CD4-positive, alpha-beta T cell treated with Interleukin-4 for 1 hour (primary cell): ENCODE measurements at places on chromosomes 1 and 21.

DNA sequence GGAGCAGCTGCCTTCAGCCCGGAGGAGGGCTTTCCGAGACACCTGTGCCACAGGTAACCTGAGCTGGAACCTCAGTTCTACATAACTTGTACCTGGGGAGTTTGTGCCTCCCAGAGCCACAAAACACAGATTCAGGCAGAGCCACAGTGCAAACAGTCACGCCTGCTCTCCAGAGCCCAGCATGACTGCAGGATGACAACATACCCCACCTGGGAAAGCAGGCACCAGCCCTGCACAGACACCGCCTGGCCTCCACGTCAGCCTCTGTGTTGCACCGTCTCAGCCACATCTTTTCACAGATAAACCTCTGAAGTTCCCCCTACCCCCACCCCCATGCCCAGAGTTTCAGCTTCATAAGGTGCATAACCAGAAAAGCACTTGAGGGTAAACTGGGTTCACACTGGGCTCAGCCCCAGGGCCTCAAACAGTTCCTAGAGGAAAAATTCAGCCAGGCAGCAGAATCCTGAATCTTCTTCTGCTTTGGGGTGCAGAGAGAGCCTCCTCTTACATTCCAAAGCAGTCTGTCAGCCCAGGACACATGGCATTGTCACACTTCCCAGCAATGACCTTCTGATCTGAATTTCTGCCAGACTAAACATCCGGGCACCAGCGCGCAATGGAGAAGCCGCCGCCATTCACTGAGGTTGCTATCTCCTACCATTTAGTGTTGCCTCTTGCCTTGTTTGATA lies 229.5 kb downstream of the TOMM20 start:
- no peak for DNase-seq

DNA sequence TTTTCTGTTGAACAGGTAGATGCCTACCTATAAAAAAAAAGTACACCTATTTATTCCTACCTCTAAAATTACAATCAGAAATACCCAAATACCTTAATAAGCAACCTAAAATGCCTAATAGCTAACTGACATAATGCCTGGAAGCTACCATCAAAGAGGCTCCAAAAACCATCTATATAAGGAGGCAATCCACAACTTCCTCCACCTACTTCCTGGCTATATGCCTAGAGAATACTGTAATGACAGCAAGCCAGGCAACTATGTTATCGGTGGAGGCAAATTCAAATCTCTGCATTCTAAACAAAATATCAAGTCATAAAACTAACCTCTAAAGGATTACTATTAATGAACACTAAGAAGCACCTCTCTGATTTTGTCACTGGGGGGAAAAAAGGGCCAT lies 10.1 kb downstream of the ZNF644 start:
- no peak for DNase-seq

DNA sequence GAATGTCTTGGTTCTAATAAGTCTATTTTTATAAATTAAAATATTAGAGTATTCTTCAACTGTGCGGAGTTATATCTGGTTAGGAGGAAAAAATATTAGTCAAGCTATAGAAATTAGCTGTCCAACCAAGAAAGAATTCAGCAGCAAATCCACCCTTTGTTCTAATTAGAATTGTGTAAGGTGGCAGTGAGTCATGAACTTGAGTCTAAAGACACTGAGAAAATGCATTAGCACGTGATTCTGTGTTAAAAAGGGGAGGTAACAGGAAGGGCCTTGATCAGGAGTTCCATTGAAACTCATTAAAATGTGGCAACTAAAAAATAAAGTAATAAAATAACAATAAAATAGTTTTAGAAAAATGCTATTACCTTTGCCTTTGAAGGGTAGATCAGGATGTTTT lies 398.2 kb upstream of the RGS18 start:
- DNase-seq, result no peak

DNA sequence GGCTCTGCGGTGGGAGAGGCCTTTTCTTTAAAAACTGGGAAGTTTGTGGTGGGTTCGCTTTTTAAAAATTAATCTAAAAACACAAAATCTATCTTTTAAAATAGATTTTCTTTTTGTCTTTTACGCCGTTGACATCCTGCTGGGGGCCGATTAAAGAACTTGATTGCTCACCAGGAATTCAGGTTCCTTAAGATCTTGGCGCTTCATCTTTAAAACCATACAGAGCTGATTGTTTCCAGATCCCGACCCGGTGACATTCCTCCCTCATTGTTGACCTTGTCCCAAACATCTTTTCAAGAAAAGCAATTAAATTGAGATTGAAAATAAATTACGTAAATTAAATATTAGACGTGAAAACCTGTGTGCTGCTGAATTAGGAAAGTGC lies 546 bp upstream of the ZNF697 start:
- DNase-seq, result no peak

GRCh38 chr1:1432274-1432950 lies 3.1 kb upstream of the VWA1 start:
- no peak for DNase-seq

DNA sequence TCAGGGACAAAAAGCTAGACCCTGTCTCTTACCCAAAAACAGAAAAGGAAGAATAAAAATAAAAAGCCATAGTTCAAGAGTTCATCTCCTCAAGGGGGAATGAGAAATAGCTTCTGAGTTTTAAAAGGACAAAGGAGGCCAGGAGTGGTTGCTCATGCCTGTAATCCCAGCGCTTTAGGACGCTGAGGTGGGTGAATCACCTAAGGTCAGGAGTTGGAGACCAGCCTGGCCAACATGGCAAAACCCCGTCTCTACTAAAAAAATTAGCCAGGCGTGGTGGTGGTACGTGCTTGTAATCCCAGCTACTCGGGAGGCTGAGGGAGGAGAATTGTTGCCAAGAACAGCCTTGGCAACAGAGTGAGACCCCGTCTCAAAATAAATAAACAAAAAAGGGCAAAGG lies 38.6 kb upstream of the CPLANE2 start:
- no peak for DNase-seq

GRCh38 chr1:203041351-203041932 lies 15.2 kb downstream of the PPFIA4 start:
- no peak for DNase-seq

DNA sequence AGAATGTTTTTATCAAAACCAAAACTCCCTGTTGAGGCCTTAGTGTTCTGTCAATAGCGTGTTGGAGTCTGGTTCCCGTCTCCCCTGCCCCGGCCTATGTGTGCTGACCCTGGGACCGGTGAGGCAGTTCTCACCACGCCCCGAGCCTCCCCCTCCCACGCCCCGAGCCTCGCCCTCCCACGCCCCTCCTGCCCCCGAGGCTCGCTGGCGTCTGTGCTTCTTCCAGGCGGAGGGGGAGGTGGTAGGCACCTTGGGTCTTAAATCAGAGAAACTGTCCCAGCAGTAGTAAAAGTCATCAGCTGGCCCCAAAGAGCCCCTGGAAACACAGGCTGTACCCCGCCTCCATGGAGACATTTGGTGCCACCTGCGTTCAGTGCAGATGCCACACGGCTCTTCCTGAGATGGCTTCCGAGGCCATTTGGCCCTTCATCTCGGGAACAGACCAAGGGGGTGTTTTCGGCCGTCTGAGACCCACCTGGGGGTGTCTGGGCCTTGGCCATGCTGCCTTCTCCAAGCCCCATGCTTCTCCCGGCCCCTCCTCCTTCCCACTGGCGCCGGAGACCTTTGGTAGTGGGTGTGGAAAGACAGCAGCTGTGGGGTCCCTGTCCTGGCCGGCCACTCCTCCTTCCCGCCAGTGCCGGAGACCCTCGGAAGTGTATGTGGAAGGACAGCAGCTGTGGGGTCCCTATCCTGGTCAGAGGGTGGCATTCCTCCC lies 44.7 kb downstream of the SKI start:
- no peak for DNase-seq

GRCh38 chr1:64131155-64131554 lies 72.3 kb upstream of the UBE2U start:
- DNase-seq, result no peak

- peak; percentile 80 for DNase-seq
These were observed 183.9 kb upstream of the SGIP1 start for GRCh38 chr1:66350001-66350547.

- DNase-seq, result no peak
These were observed 7.7 kb upstream of the LMNA start for GRCh38 chr1:156106624-156107488.

GRCh38 chr1:198467342-198467741 lies 73.1 kb downstream of the ATP6V1G3 start:
- DNase-seq, result no peak

- no peak for DNase-seq
These were observed 28.2 kb downstream of the SLC2A1 start for GRCh38 chr1:42930178-42931107.

DNA sequence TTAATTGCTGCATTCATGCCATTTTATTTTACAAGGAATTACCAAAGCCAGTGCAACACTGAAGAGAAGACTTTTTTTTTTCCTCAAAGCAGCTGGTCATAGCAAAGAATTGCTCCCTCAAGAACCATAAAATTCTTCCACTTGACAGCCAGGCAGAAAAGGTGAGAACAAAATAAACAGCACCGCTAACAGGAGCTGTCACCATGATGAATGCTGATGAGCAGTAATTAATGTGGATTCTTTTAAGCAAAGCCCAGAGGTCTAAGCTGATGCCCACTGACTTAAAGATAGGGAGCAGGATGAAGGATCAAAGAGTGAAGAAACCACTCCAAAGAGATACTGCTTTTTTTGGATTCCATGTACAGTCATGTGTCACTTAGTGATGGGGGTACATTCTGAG lies 428.4 kb downstream of the BRINP3 start:
- DNase-seq, result no peak

DNA sequence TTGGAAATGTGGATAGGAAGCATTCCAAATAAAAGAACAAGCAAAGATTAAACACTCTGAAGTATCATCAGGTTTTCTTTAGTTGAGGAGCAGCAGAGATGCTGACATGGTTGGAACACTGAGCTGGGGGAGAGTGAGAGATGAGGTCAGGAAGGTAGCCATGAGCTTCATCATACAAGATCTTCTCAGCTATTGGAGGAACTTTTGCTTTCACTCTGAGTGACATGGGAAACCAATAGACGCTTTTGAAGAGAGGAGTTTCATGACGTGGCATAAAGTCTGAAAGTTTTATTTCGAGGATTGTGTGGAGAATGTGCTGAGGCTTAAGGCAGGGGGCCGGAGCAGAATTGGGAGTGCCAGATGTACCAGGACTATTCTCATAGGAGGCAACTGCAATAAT lies 616.2 kb upstream of the CAMK1G start:
- no peak for DNase-seq

- DNase-seq, result no peak
These were observed 12.4 kb upstream of the RGS1 start for GRCh38 chr1:192563129-192563528.

DNA sequence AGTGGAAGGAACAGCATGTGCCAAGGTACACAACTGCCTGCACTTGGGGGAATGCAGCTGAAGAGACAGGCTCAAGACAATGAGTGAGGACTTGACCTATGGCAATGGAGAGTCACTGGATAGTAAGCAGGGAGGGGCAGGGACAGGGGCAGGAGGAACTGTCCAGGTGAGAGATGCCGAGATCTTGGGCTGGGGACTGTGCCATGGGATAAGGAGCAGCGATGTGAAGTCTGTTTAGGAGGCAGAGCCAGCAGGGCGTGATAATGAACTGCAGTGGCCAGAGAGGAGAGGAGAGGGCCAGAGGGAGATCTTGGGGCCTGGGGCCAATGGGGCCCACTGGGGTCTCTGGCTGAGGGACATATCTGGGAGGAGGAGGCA lies 17.8 kb upstream of the EPB41 start:
- DNase-seq, result no peak

DNA sequence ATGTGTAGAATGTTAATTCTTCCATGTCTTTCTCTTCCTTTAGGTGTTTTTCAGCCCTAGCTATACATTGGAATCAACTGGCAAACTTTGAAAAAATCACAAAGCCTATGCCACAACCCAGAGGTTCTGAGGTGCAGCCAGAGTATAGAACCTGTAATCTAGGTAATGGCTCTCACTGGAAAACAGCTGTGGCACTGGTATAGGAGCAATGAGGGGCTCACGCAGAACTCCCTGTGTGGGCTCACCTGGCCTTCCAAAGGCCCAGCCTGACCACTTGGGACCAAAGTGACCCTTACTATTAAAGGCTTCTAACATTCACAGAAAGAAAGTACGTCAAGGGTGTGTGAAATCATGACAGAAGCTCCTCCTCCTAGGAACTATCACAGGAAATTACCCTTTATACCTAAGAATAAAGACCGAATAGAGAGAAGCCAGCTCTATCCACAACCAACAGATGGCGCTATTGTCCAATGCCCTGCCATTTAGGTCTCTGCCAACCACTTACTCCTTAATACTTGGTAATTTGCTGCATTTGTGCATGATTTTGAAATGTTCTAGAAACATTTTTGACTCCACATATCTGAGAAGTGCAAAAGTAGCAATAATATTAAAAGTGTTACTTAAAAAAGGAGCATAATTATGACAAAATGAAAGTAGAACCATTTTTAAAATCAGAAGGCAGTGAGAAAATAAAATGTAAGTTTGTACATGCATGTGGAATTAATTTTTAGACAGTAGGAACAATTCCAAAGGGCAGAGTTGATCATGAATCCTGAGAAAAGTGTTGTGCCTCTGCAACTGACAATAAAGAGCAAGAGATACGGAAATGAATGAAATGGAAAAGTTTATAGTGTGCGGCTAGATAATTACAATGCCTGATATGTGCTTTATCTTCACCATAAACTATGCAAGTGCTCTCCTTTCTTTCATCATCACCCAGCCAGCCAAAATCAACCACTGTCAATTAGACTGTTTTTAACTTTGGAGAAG lies 93.1 kb upstream of the HAO2 start:
- DNase-seq, result peak; percentile 12

GRCh38 chr21:41598561-41599431 lies 90.8 kb upstream of the TMPRSS2 start:
- DNase-seq, result no peak

- DNase-seq, result no peak
These were observed 209.1 kb upstream of the COA6 start for GRCh38 chr1:234164098-234164709.

- DNase-seq, result no peak
These were observed 34.5 kb downstream of the EPHX1 start for GRCh38 chr1:225844236-225845061.

GRCh38 chr1:161718559-161719324 lies 2.6 kb upstream of the FCRLB start:
- DNase-seq, result no peak

DNA sequence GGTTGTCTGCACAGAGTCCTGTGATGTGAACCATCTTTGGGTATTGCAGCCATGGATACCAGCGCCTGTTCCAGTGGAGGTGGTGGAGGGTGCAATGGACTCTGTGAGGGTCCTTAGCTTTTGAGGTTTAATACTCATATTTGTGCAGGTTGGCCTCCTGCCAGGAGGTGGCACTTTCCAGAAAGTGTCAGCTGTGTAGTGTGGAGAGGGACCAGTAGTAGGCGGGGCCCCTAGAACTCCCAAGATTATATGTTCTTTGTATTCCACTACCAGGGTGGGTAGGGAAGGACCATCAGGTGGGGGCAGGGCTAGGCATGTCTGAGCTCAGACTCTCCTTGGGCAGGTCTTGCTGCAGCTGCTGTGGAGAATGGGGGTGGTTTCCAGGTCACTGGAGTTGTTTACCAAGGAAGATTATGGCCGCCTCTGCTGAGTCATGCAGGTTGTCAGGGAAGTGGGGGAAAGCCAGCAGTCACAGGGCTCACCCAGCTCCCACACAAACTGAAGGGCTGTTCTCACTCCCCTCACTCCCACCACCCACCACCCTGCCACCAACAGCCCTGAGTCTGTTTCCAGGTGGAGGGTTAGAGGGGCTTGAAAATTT lies 31.2 kb upstream of the ZNF678 start:
- DNase-seq, result no peak
